ENCODE measurements at places on chromosomes 4 and X. TPM values are rescaled to one million over a fixed set of nuclear protein-coding genes. Genes with fewer than 3 reads are reported as not detected.

PSMD10 gene
- 74.9 TPM for total RNA-seq

MXRA5 gene
- not detected for total RNA-seq

NUDT9 gene
- 25.3 TPM for total RNA-seq

SSX4B gene
- total RNA-seq = not detected

CSN1S1 gene
- not detected for total RNA-seq

CTAG2 gene
- total RNA-seq = not detected

CLTRN gene
- total RNA-seq = 0.75 TPM

FAT1 gene
- 188 TPM for total RNA-seq

USP17L30 gene
- total RNA-seq = not detected

SLC4A4 gene
- 2.8 TPM for total RNA-seq

HPGDS gene
- not detected for total RNA-seq

LRRC66 gene
- 0.06 TPM for total RNA-seq

ADH4 gene
- total RNA-seq = not detected

GDPD2 gene
- not detected for total RNA-seq

CORIN gene
- total RNA-seq = not detected

CENPE gene
- total RNA-seq = 8.6 TPM

MFAP3L gene
- 3.8 TPM for total RNA-seq

P2RY8 gene
- 0.02 TPM for total RNA-seq

CFAP99 gene
- total RNA-seq = 0.07 TPM

CLNK gene
- not detected for total RNA-seq

GLRB gene
- total RNA-seq = 0.64 TPM

SYP gene
- 2.2 TPM for total RNA-seq

SULT1B1 gene
- total RNA-seq = not detected

SEPSECS gene
- total RNA-seq = 2.5 TPM

MAGEA2B gene
- total RNA-seq = not detected

SCARB2 gene
- total RNA-seq = 52.3 TPM

GAB3 gene
- 0.55 TPM for total RNA-seq

UGT2A2 gene
- not detected for total RNA-seq

RBMXL3 gene
- total RNA-seq = not detected
